ENCODE measurements at places on chromosomes 5 and 9.

GRCh38 chr5:94093300-94093699, 351.9 kb upstream of the POU5F2 start:
- DNase-seq: no peak

DNA sequence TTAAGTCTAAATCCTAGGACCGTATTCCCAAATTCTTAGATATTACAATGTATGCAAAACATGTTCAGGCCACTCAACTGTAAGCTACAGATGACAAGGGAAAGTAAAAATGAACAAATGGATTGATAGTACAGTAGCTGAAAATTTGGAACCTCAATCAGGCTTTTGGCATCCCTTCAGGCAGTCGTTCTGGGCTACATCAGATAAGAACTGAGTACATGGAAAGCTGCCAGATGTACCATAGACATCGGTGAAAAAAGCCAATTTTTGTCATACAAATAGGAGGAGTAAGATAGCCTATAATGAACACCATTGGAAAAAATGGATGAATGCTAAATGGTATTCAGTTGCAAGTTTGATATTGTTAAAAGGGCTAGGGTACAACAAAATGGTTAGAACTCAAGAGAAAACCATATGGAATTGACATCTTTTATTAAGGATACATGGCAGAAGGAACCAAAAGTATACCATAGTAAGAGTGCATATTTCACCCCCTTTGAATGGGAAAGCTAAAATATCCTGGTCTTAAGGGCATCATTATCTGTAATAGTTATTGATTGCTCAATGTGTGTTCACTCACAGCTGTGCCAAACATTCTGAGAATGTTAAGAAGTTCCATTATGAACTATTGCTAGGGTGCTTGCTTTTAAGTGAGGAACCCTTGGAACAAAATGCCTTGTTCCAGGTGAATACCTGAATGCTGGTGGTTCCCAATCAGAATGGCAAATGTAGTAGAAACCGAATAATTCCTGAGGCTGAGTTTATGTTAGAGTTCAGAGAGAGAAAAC, 86.4 kb downstream of the NR3C1 start:
- DNase-seq: no peak

DNA sequence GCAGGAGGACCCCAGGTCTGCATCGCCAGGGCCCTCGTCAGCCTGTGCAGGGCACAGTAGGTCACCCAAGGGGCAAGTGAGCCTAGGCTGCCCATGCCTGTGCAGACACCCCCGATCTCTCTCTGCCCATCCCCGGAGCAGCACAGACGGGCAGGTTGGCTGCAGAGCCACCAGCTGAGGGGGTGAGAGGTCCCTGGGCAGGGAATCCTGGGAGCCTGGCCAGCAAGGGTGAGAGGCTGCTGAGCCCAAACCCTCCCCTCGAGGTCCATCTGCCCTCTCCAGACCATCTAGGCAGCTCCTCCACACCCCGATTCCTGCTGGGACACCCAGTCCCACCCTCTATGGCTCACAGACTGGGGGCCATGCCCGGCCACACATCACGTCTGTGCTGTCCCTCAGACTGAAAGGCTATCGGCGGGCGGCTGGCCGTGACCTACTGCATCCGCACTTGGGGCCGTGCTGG, 2.8 kb upstream of the DPP7 start:
- DNase-seq: peak; percentile 44

GRCh38 chr5:13860146-13860545, 84.3 kb downstream of the DNAH5 start:
- no peak for DNase-seq

GRCh38 chr5:37121465-37121864, 127.7 kb downstream of the CPLANE1 start:
- DNase-seq: no peak

- DNase-seq: peak; percentile 94
Observed at GRCh38 chr9:137221506-137222111, 431 bp downstream of the RNF208 start.

All from H7 (cell line).